ENCODE measurements at places on chromosomes 7 and 10.

- DNase-seq: no peak
Measured at GRCh38 chr10:3238115-3238871, 65.7 kb upstream of the PITRM1 start.

DNA sequence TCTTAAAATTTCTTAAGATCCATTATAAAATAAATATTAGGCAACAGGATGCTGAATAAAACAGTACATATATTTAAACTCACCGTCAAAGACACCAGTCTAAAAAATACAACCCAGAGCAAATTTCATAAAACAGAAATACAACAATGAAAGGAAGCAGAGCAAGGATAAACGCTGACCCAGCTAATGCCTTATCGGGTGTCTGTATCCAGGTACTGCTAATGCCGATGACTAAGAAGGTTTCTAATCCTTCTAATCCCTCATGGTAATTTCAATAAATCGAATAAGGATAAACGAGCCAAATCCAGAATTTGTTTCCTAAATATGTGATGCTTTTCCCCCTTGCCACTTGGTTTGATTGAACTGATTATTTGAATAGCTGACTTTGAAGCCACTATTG is 1.7 kb downstream of the HYCC1 start:
- no peak for DNase-seq

DNA sequence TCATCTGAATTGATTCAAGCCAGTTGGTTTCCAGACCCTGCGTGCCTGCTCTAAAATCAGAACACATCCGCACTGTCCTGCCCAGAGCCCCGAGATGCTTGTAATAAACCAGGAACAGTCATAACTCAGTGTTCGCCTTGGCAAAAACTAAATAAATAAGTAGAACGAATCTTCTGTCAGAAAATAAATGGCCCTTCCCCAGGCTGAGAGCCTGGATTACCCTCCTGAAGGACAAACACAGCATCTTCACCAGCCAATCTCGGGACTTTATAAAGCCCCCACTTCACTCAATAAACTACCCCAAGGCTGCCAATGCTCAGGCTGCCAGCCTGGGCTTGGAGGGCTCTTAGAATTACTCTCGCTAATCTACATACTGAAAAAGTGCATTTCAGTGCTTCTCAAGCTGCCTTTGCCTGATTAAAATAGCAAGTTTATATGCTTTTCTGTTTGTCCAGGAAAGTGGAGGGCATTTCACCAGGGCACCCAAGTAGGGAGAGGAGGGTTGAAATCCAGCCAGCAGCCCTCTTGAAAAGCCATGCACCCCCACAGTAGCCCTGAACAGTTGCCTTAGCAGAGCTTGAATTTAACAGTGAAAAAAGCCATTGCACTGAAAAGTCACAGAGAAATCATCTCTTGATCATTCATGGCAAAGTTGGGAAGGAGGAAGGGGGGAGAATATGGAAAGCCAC is 136.6 kb downstream of the CALN1 start:
- DNase-seq: no peak

- no peak for DNase-seq
Measured at GRCh38 chr7:92478711-92479110, 965 bp upstream of the ERVW-1 start.

GRCh38 chr10:5476918-5477525 is 22.3 kb downstream of the CALML5 start:
- no peak for DNase-seq

Measured in stimulated activated CD4-positive, alpha-beta T cell treated with anti-CD3 and anti-CD28 coated beads, Interleukin-4, amount 100 ng/mL, for 24 hours (primary cell).